ENCODE measurements at places on chromosomes 16 and 17. TPM values are rescaled to one million over a fixed set of nuclear protein-coding genes. Genes with fewer than 3 reads are reported as not detected.

The GCGR gene
- 0.05 TPM for total RNA-seq

The HOXB13 gene
- 0.24 TPM for total RNA-seq

The TEKT1 gene
- total RNA-seq = 0.05 TPM

The IST1 gene
- 134 TPM for total RNA-seq

The SEZ6 gene
- total RNA-seq = 0.09 TPM

The ROGDI gene
- 28.0 TPM for total RNA-seq

The PTGES3L gene
- 0.76 TPM for total RNA-seq

DNA sequence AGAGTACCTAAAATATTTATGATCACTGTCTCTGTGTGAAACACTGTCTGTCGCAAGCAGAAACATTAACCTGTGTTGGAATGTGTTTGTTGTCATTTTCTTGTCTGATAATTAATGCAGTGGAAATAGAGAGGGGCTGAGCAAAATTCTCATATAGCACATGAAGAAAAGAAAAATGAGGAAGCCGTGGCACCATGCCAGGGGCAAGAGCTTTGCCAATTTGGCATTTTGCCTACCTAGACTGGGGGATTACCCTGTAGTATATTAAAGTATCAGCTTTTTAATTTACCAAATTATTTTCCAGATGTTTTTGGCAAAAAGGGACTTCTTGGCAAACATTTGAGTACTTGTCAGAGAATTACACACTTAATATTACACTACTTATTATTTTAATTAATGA, 1326.6 kb upstream of the GOT2 start:
- no peak for DNase-seq

- no peak for DNase-seq
These were observed 3.1 kb upstream of the BANP start for GRCh38 chr16:87948119-87948545.

GRCh38 chr17:82224666-82225065, 4.2 kb upstream of the SLC16A3 start:
- no peak for DNase-seq

DNA sequence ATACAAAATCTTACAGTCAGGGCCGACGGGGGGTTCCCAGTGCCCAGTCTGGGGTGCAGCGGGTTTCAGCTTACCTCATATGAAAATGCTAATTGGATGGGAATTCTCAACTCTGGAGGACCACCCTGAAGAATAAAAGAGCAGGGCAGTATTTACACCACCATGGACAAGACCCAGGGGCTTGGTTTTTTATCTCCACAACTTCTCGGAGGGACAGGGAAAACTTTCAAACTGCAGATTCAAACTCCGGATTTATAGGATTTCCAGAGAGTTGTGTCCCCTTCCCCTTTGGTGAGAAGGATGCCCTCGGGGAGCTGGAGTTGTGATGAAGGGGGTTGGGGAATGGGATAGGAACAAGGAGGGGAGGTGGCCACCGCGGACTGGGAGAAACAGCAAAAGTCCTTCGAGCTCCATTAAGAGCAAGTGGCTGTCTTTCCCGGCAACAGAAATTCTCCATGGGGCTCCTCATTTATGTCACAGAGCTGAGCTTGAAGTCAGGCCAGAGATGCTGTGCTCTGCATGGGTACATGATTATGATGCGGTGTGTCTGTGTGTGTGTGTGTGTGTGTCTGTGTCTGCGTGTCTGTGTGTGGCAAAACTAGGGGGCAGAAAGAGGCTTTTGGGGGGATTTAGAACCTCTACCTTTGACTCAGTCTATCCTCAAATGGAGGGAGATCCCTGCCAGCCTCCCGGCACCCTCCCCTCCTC, 15.7 kb downstream of the FOXL1 start:
- DNase-seq = no peak

DNA sequence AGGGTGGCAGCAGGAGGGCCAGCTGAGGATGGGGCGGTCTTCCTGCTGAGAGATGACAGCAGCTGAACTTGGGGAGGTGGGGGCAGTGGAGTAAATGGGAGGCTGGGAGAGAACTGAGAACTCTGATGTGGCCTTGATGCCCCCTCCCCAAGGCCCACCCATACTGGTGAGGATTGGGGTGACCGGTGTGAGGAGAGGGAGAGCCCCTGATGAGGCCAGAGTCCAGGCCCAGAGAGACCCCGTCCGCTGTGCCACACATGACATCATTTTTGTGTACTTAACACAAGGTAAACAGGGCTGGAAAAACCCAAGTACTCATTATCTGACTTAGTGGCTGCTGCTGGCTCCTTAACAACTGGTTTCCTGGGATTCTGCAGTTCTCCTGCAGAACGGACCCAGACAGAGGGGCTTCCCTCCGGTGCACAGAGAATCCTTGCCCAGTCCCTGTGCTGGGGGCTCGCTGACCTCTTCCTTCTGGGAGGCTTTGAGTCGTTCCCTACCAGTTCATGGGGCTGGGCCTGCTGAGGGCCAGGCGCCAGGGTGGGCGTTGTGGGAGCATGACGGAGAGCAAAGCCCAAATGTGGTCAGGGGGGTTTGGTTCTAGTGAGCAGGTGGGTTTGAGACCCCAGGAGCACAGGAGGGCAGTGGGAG, 207.6 kb downstream of the RAB11FIP4 start:
- DNase-seq = no peak

GRCh38 chr16:1771864-1772361, 570 bp upstream of the NME3 start:
- no peak for DNase-seq

DNA sequence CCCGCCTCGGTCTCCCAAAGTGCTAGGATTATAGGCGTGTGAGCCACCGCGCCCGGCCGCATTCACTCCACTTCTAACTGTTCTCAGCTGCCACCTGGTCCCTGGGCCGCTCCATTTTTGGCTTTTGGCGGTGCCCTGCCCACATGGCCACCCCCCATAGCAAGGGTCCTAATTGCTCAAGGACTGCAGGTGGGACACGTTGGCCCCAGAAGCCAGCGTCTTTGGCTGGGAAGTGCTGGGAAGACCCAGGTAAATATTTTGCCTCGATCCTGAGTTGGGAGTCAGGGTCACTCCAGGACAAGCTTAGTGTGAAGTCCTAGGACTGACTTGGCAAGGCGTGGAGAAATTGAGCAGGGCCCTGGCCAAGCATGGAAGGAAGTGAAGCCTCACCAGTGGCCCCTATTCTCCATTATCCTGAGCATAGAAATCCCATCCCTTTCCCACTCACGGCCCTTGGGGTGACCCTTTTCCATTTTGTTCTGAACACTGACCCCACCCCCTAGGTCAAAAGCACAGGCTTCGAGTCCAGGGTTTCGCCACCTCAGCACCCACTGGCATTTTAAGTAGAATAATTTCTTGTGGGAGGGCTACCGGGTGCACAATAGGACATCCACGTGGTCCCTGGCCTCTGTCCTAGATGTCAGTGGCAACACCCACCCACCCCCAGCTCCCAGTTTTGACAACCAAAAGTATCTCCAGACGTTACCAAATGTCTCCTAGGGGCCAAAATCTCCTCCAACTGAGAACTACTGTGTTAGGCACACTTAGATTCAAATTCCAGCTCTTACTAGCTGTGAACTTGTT, 5.9 kb upstream of the WDR81 start:
- DNase-seq = no peak

GRCh38 chr17:75412455-75413317, 7.2 kb upstream of the GRB2 start:
- peak; percentile 74 for DNase-seq

DNA sequence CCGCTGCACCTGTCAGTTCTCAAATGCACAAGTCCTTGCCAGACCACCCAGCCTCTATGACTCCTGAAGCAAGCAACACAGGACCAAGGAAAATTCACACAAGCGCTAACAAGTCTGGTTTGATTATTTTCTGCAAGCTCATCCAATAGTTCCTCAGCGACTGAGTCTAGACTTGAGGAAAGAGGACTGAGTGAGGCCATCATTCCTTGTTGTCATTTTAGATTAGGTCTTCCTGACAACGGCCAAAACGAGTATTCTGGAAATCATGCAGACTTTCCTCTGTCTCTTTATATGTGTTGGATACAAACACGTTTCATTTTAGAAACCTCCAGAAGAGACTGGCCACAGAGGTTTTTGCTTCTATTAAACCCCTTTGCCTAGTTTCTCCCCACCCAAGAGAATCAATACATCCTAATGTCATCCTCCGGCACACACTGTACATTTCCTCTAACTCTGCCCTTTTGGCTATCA, 561 bp downstream of the CCDC47 start:
- DNase-seq = peak; percentile 8

DNA sequence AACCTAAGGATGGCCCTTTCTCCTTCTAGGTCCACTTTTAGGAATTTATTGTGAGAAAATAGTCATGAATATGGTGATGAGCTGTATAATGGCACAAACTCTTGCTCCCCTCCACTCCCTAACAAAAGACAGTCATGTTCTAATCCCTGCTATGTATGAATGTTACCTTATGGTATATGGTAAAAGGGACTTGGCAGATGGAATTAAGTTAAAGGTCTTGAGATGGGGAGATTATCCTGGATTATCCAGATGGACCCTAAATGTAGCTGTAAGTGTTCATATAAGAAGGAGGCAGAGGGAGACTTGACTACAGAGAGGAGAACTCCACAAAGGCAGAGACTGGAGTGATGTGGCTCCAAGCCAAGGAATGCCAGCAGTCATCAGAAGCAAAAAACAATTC, 296.1 kb downstream of the SOX9 start:
- no peak for DNase-seq

- no peak for DNase-seq
These were observed 1.8 kb downstream of the TSPOAP1 start for GRCh38 chr17:58326609-58327362.

GRCh38 chr16:14309906-14310305, 238.8 kb downstream of the MRTFB start:
- peak; percentile 14 for DNase-seq

- DNase-seq = no peak
These were observed 25.3 kb downstream of the NXPH3 start for GRCh38 chr17:49600949-49601348.

DNA sequence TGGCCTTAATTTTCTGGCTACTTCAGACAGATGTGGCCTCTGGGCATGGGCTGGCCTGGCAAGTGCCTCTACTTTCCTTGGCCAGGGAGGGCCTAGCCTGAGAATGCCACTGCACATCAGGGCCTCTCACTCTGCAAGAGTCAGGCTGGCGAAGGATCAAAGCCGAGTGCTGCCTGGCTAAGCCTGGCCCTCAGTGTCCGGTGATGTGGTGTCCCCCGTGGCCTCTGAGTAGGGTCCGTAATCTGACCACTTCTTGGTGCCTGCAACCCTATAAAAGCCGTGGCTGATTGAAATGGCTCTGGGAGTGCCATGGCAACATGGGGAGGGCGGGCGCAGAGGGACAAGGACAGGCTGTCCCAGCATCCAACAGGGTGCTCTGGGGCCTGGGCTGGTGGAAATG, 30.2 kb downstream of the TBX4 start:
- DNase-seq = no peak

DNA sequence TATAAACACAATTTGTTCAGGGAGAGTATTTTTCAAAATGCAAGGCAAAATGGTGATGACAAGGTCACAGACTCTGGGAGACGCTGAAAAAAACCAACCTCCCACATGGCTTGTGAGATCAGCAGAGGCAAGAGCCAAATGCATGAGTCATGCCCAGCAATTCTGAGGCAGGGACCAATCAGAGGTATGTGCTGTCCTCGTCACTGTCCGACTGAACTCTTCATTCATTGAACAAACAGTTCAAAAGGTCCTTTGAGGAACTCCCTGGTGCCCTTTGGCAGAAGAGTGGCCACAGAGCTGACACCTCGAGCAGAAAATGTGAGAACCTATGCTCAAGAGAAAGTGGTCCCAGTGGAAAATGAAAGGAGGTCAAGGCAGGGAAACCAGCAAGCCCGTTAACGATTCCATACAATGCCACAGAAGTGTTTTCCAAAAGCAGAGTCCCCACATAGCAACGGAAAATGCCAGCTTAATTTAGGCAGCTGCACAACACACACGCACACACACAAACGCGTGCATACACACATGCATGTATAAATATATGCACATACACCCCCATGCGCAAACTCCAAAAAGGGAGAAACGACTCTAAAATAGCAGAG, 50.9 kb downstream of the CDH11 start:
- no peak for DNase-seq

DNA sequence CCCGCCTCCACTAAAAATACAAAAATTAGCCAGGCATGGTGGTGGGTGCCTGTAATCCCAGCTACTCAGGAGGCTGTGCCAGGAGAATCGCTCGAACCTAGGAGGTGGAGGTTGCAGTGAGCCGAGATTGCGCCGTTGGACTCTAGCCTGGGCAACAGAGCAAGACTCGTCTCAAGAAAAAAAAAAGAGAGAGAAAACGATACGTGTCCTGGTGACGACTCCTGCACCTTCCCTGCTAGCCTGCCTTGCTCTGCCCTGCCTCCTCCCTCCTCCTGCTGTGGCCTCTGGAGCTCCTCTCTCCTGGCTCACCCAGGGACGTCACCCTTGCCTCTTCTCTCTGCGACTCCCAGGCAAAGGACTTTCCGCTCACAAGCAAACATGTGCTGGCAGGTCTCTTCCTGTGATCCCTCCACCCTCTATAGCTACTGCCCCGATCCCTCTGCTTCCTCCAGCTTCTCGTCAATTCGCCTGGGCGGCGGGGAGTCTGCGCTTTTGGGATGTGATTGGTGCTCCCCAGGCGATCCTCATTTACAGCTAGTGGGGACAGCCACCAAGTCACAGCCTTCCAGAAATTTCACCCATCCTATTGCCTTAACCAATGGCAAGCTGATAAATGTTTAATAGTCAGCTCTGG, 25.5 kb upstream of the CBX4 start:
- no peak for DNase-seq

GRCh38 chr16:72001180-72001874, 1.1 kb upstream of the PKD1L3 start:
- no peak for DNase-seq

DNA sequence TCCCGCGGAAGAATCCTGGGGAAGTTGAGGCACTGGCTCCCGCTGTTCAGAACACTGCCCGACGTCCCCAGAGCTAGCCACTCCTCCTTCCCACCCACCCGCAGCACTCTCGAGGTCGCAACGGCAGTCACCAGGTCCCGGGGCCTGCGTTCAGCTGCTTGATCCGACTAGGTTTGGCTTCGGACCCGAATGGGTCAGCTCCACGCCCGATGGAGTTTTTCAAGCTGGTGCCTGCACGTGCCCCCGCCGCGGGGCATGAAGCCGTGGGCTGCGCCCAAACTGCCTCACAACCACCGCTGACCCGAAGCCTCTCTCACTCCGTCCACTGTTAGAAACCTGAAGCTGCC, 12.4 kb upstream of the ODF4 start:
- no peak for DNase-seq

GRCh38 chr16:30569746-30570635, 1.5 kb downstream of the ZNF688 start:
- no peak for DNase-seq

GRCh38 chr17:77786740-77787505, 171.6 kb upstream of the TNRC6C start:
- no peak for DNase-seq

- DNase-seq = no peak
These were observed 15.1 kb downstream of the ASPSCR1 start for GRCh38 chr17:81992306-81993102.

DNA sequence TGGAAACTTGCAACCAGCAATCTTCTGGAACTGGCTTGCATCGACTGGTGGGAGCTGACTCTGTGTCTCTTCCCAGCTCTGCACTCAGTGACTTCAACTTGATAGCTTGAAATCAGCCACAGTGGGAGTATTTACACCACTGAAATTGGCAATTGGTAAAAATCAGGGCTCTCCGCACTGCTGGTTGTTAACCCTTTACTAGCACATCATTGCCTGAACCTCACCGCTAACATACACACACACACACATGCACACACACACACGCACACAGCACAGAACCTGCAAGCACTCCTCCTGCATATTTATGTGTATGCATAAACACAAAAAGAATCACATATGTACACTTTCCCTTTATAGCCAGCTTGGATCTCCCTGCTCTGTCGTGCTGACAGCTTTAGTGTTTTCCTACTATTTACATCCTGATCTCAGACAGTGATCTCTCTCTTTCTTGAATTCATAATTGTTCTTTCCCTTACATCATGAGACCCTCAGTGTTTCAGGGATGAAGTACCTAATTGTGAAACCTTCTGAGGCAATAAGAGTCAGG, 7.9 kb upstream of the TMIGD1 start:
- DNase-seq = no peak
